SIG-M5 (cell line): ENCODE measurements at places on chromosomes 2 and 18.

DNA sequence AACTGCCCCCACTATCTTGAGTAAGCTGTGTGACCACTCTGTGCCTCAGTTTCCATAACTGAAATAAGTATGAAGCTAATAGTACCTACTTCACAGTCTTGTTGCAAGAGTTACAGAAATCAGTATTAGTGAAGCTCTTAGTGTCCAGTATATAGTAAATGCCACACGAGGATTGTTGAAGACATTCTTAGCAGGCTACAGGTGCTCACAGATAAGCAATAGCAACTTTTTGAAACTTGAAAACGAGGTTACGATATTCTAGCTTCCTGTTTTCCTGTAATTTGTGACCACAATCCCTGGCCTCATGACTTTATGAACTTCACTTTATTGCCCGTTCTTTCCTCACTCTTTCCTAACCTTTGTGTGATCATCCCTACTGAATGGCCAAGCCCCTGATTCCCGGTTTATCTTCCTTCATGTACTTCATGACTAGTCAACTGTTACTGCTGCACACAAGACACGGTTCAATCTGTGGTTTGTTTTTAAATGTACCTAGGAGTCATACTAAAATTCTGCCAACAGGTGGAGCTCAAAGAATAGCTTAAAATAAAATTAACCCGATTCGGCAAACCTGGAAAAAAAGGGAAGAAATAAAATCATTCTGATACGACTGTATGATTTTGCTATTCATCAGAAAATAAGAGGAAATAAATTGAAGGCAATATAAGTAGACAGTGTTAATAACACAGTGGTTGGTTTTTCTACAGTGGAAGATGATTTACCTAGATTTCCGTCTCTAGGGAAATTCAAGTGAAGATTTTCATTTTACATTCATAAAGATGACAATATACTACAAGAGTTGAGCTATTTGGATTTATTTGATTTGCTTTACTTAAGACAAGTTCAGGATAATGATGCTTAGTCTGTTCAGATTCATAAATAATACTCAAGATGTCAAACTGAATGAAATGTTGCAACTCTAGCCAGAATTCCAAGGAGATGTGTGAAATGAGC, 38.1 kb upstream of the STAT1 start:
- DNase-seq: peak; percentile 30

DNA sequence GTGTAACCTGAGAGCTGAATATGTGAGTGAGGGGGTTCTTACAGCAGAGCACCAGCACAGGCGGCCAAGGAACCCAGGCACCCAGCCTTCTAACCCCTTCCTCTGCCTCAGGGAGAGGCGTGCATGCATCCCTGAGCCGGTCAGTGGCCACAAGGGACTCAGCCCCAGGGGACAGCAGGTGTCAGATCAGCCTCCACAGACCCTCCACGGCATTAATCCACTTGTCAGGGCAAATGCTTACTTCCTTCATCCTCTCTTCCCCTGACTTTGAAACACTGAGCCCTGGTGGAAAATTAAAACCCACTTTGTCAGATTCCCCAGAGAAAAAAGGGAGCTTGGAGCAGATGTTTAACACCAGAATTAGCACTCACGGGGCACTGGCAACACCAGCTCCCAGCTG, 60.5 kb upstream of the SMAD2 start:
- DNase-seq: no peak

GRCh38 chr2:161576421-161576820, 47.8 kb upstream of the SLC4A10 start:
- no peak for DNase-seq

DNA sequence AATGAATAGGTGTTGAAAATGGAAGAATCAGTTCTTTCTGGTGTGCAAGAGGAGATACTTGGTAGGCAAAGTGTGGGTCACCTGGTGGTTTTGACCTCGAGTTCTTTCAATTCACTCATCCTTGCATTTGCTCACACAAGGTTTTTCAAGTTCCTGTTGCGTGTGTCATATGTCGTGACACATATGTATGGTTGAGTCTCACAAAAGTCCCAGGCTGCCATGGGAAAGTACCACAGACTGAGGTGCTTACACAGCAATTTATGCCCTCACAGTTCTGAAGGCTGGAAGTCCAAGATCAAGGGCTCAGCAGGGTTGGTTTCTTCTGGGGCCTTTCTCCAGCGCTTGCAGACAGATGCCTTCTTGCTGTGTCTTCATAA, 64.4 kb downstream of the NCK2 start:
- no peak for DNase-seq

- DNase-seq: no peak
Observed at GRCh38 chr2:63093502-63093901, 42.9 kb downstream of the OTX1 start.

DNA sequence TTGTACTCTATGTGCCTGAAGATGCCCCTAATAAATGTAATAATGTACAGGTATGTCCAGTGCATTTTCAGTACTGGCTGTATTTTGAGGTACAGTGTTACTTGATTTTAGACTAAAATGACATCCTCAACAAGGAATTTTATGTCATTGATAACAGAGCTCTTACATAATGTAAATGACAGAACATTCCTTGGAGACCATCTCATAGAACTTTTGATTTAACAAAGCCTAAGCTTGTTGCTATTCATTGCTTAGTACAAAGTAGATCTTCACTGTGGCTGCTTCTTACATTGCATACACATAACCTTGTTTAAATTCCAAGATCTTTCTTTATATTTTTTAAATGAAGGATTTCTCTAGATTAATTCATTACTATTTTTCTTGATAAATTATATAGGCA, 24.1 kb downstream of the DYNC1I2 start:
- no peak for DNase-seq

DNA sequence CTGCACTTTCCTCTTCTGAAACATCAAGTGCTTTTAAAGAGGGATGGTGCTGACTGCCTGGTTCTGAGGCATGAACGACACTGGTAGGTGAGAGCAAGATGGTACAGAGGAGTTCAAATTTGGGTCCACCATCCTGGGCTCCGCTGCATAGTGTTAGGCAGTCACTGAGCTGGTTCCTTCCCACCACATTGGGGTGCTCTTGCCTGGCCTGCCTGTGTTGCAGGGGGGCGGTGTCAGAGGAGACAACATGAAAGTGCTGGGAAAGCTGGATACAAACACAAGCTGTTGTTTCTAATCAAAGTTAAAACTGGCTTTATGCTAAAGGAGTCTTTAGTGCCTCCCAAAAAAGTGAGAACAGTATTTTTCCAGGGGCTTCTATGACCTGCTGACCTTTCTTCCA, 258.1 kb downstream of the GBX2 start:
- no peak for DNase-seq

- no peak for DNase-seq
Observed at GRCh38 chr2:12718711-12719399, 2.1 kb downstream of the TRIB2 start.

DNA sequence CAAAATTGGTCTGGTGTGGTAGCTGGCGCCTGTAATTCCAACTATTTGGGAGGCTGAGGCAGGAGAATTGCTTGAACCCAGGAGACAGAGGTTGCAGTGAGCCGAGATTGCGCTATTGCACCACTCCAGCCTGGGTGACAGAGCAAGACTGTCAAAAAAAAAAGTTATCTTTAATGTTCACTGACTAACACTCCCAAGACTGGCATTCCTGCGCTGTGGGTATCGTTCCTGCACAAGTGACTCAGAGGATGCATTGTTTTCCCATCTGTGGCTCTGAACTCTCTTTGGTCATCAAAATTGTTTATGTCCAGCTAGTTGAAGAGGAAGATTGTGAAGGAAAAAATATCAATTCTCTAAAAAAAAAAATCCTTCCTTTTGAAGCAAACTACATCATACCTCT, 539.0 kb downstream of the SOX11 start:
- no peak for DNase-seq

DNA sequence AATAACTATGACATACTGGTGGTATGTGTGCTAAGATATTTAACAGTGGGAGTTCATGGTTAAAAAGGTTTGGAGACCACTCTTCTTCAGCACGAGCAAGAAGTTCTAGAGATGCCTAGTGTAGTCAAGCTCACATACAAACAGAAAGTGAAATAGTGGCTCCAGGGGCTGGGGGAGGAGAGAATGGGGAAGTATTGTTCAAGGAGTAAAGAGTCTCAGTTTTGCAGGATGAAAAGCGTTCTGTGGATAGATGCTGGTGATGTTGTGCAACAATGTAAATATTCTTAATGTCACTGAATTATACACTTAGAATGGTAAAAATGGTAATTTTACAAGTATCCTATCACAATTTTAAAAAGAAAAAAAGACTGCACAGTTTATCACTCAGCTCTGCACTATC, 29.0 kb upstream of the EPAS1 start:
- no peak for DNase-seq

- DNase-seq: no peak
Observed at GRCh38 chr2:229784791-229785190, 70.4 kb upstream of the DNER start.

- no peak for DNase-seq
Observed at GRCh38 chr2:78318275-78318674, 707.2 kb upstream of the REG3G start.

GRCh38 chr2:207506426-207506825, 23.3 kb upstream of the CREB1 start:
- DNase-seq: no peak

- DNase-seq: no peak
Observed at GRCh38 chr2:39663187-39663930, 2.4 kb upstream of the TMEM178A start.

DNA sequence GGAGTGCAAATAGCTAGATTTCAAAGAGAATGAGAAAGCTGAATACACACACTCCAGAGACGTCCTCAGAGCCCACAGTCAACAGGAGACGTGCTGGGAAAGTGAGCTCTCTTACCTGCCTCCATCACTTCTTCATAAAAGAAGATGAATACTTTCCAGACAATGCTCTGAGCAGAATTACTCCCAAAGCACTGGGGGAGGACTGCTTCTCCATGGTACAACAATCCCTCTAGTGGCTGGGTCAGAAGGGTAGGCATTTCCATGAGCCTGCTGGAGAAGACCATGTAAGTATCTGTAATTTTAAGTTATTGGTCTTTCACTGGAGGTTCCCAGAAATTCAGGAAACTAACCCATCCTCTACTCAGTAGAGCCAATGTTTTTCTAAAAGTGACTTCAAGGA, 190.3 kb downstream of the RBM43 start:
- DNase-seq: no peak

- DNase-seq: no peak
Observed at GRCh38 chr2:227010433-227010832, 153.6 kb downstream of the COL4A4 start.

DNA sequence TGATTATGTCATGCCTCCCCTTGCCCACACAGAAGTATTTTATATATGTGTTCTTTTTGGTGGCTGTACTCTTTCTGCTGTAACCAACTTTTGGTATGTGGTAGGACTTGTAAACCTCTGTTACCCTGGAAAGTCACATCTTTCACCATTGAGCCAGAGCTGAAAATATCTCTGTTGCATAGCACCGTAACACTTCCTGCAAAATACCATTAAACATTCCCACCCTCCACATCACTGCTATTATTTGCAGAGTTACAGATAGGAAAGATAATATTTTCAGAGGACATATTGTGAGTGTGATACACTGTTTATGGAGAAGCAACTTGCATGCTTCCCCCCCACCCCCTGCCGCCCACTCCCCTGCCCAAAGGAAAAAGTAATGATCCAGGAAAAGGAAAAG, 44.8 kb downstream of the CAB39 start:
- no peak for DNase-seq

GRCh38 chr2:98731894-98732349, 990 bp upstream of the MGAT4A start:
- DNase-seq: no peak
